ENCODE measurements at places on chromosomes 11 and 22. TPM values are rescaled to one million over a fixed set of nuclear protein-coding genes. Genes with fewer than 3 reads are reported as not detected.

DNA sequence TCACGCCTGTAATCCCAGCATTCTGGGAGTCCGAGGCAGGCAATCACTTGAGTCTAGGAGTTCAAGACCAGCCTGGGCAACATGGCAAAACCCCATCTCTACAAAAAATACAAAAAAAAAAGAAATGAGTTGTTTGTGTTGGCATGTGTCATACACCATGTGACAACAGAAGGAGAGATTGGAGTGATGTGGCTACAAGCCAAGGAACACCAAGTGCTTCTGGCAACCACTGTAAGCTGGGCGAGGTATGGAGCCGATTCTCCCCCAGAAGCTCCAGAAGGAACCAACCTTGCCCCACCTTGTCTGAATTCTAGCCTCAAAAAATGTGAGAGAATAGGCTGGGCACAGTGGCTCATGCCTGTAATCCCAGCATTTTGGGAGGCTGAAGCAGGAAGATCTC, 39.1 kb upstream of the SLC35C1 start:
- H3K27ac ChIP-seq, result no peak overlapping the region
- H3K27me3 ChIP-seq, result no peaks in the 10 kb centered on the region
- DNase-seq, result no peak
- H3K4me3 ChIP-seq, result no peak overlapping the region
- no peaks in the 10 kb centered on the region for H3K36me3 ChIP-seq
- H3K4me1 ChIP-seq, result no peaks in the 10 kb centered on the region

- H3K27me3 ChIP-seq, result no peaks in the 10 kb centered on the region
- DNase-seq, result no peak
- no peaks in the 10 kb centered on the region for H3K4me1 ChIP-seq
These were observed 70.6 kb upstream of the NTM start for GRCh38 chr11:131299598-131300438.

DNA sequence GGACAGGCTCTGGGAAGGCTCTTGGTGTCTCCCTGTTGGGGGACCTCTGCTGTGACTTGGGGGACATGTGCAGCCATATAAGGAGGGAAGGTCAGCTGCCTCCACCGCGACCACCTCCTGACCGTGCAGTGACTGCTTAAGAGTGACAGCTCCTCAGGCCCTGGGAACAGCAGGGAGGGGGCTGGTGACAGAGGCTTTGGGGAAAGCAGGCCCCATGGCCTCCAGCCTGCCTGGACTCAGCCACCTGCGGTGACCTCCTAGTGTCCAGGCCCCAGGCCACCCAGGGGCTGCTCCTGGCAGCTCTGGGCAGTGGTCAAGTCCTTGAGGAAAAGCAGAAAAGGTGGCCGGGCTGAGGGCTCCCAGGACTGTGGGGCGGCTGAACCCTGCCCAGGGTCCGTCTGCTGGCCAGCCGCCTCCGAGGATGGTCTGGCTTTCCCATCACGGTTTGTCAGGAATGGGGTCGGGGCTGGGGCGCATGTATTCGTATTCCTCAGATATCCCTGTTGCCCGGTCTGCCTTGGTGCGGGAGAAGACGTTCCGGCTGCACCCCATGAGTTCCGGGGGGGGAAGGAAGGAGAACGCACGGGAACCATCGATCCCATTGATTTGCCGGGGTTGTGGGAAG, 96.8 kb downstream of the WNT7B start:
- peaks cover 23% of the 10 kb centered on the region for H3K27me3 ChIP-seq
- H3K4me3 ChIP-seq, result no peak overlapping the region
- H3K27ac ChIP-seq, result no peak overlapping the region
- H3K4me1 ChIP-seq, result no peaks in the 10 kb centered on the region
- H3K36me3 ChIP-seq, result no peaks in the 10 kb centered on the region

GRCh38 chr11:120676991-120677390, 165.4 kb downstream of the GRIK4 start:
- no peak for DNase-seq
- H3K27ac ChIP-seq, result no peak overlapping the region
- H3K27me3 ChIP-seq, result no peaks in the 10 kb centered on the region
- H3K4me1 ChIP-seq, result no peaks in the 10 kb centered on the region

IL17RA gene
- total RNA-seq, result 20.2 TPM

- no peaks in the 10 kb centered on the region for H3K4me1 ChIP-seq
- H3K27me3 ChIP-seq, result no peaks in the 10 kb centered on the region
- no peaks in the 10 kb centered on the region for H3K36me3 ChIP-seq
- no peak for DNase-seq
- no peak overlapping the region for H3K4me3 ChIP-seq
- no peak overlapping the region for H3K27ac ChIP-seq
These were observed 111.7 kb downstream of the ANO3 start for GRCh38 chr11:26443617-26444016.

DNA sequence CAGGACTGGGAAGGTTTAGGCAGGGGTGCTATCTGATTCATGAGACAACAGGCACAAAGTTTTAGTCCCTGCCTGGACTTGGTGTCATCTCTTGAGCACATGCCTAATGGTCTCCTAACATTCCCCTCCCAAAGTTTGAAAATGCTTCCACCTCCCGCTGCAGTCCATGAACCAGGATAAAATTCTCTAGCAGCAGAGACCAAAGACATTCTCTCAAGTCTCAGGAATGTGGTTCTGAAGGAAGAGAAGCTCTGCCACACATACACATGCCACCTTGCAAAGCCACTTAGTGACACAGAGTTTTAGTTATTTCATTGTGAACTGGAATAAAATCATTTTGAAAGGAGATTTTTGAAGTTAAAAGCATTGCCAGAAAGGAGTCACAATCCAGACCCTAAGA, 15.5 kb downstream of the OR51B6 start:
- no peak overlapping the region for H3K4me3 ChIP-seq
- H3K36me3 ChIP-seq, result no peaks in the 10 kb centered on the region
- no peak for DNase-seq

CARNS1 gene
- total RNA-seq, result 0.20 TPM

DNA sequence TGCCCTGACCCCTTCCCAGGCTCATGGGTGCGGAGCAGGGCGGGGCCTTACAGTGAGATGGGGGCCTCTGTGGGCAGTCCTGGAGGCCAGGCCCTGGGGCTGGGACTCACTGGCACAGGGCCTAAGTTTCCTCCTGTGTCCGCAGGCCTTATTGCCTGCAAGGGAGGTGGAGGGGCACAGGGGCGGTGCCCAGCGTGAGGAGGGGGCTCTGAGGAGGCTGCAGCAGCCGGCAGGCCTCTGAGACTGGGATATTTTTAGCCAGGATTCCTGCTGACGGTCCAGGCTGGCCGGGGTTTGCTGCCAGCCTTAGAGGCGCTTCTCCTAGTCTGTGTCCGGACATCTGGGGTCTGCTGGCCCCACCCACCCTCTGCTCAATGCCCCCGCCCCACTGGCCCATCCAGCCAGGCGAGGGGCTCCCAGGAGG, 5.7 kb upstream of the RTN4R start:
- H3K36me3 ChIP-seq, result no peaks in the 10 kb centered on the region
- no peak overlapping the region for H3K4me3 ChIP-seq
- H3K27me3 ChIP-seq, result no peaks in the 10 kb centered on the region
- no peaks in the 10 kb centered on the region for H3K4me1 ChIP-seq
- no peak overlapping the region for H3K27ac ChIP-seq

GRCh38 chr22:29689206-29689879, 30.5 kb upstream of the CABP7 start:
- no peak for DNase-seq
- H3K27ac ChIP-seq, result no peak overlapping the region
- no peak overlapping the region for H3K4me3 ChIP-seq
- H3K4me1 ChIP-seq, result no peaks in the 10 kb centered on the region
- no peaks in the 10 kb centered on the region for H3K36me3 ChIP-seq

PLEKHA7 gene
- 55.6 TPM for total RNA-seq

DNA sequence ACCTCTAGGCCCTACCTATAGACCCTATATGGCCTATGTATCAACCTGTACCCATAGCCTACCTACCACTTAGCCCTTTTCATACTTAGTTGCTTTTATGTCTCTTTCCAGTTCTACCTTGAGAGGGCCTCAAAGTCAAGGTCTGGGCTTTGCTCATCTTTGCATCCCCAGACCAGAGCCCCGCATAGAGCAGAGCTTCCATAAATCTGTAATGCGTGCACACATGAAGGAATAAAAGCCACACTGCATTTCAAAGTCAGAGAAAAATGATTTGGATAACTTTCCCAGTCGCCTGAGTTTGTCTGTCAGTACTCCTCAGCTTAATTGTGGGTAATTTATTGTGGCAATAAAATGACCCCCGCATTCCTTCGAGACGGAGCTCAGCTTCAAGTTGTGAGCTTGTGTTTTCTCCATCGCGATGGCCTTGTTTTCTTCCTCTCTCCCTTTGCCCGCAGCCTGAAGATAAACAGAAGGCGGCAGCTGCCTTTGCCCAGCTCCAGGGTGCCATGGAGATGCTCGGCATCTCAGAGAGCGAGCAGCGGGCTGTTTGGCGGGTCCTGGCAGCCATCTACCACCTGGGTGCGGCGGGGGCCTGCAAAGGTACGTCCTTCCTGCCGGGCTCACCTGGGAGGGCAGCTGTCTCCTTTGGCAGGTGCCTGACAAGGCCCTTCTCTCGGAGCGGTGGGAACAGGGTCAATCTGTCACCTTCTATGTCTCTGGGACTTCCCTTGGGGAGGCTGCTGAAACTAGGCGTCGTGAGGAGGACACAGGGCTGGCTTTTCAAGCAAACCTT, 55.7 kb downstream of the MYO18B start:
- DNase-seq, result no peak
- no peak overlapping the region for H3K27ac ChIP-seq
- H3K4me1 ChIP-seq, result no peaks in the 10 kb centered on the region
- H3K27me3 ChIP-seq, result no peaks in the 10 kb centered on the region
- H3K36me3 ChIP-seq, result no peaks in the 10 kb centered on the region

DNA sequence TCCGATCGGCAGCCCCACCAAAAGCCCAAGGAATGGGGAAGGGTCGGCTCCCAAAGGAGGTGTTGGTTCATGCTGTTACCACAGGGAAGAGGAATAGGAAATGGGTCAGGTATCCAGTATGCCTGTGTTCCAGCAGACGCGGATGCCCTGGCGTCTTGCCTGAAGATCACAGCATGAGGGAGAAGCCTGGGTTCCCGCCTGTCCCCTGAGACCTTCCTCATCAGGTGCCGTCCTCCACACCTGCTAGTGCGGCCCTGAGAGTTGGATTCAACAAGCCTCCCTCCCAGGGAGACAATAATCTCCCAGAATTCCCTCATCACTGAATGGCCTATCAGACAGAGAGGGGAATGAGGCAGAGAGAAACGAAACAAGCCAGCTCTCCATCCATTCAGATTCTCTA, 92.2 kb downstream of the SPATA19 start:
- H3K27me3 ChIP-seq, result no peaks in the 10 kb centered on the region
- no peak for DNase-seq
- H3K4me1 ChIP-seq, result no peaks in the 10 kb centered on the region

GRCh38 chr11:84044706-84045105, 758.5 kb upstream of the CCDC90B start:
- H3K36me3 ChIP-seq, result no peaks in the 10 kb centered on the region
- H3K27me3 ChIP-seq, result no peaks in the 10 kb centered on the region
- DNase-seq, result no peak
- H3K4me1 ChIP-seq, result no peaks in the 10 kb centered on the region

DNA sequence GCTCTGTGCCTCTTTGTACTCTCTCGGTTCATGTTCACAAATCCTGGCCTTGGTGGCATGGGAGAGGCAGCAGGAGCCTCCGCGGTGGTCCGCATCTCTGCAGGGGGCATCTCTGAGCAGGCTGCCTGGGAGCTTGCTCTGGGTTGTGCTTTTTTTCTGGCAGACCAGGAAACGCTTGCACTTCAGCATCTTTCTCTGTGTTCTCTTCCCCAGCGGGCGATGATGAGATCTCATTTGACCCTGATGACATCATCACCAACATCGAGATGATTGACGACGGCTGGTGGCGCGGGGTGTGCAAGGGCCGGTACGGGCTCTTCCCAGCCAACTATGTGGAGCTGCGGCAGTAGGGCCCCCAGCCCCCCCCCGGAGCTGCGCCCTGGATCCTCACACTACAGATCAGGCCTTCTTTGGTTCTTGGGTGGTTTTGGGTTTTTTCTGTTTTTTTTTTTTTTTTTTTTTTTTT, 36.5 kb downstream of the CTTN start:
- H3K27me3 ChIP-seq, result no peaks in the 10 kb centered on the region
- H3K27ac ChIP-seq, result no peak overlapping the region
- H3K36me3 ChIP-seq, result peaks cover 28% of the 10 kb centered on the region
- no peak for DNase-seq
- H3K4me1 ChIP-seq, result no peaks in the 10 kb centered on the region
- H3K4me3 ChIP-seq, result no peak overlapping the region

- no peak for DNase-seq
- no peaks in the 10 kb centered on the region for H3K36me3 ChIP-seq
- H3K27ac ChIP-seq, result no peak overlapping the region
These were observed 123.4 kb downstream of the SLC17A6 start for GRCh38 chr11:22461626-22462025.

ANO3 gene
- 0.13 TPM for total RNA-seq

DNA sequence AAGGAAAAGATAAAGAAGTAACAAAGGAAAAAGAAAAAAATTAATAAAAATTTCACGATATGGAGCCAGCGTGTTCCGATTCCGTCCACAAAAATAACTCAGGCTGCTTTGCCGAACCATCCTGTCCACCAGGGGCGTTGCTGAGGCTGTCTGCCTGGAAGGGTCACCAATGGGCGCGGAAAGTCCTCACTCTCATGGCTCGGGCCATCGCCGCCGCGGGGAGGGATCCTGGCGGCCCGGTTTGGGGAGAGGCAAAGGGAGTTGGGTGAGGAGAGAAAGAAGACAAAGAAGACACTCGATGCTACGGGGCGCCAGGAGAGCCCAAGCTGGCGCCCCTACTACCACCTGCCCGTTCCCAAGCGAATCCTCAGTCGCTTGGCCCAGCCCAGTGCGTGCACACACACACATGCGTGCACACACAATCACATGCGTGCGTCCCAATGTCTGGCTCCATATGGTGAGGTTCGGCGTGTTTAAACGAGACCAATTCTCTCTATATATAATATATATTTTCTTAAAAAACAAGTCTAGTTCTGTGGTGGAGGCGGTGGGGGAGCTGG, 5.6 kb upstream of the PYGM start:
- H3K36me3 ChIP-seq, result peaks cover 53% of the 10 kb centered on the region
- H3K4me3 ChIP-seq, result no peak overlapping the region
- no peak for DNase-seq

DNA sequence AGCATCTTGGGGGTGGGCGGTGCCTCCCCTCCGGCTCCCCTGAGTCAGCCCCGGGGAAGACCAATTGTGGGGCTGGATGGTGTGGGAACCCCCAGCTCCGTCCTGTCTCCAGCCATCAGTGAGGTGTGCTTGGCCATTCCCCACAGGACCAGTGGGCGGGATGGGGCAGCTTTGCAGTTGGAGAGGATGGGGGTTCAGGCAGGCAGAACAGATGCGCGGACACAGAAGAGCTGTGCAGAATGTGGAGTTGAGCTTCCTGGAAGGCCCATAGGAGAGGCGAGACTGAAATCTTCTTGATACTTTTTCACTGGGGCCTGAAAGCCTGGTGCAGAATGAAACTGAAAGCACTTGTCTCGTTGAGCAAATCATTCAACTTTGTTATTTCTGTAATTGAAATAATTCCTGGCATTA, 23.8 kb downstream of the PARVB start:
- H3K36me3 ChIP-seq, result no peaks in the 10 kb centered on the region
- no peak overlapping the region for H3K4me3 ChIP-seq
- H3K27me3 ChIP-seq, result no peaks in the 10 kb centered on the region
- DNase-seq, result no peak
- no peaks in the 10 kb centered on the region for H3K4me1 ChIP-seq
- H3K27ac ChIP-seq, result no peak overlapping the region
